ENCODE measurements at places on chromosomes 3 and 15.

GRCh38 chr3:167397826-167398225, 17.7 kb upstream of the ZBBX start:
- no peak for DNase-seq

DNA sequence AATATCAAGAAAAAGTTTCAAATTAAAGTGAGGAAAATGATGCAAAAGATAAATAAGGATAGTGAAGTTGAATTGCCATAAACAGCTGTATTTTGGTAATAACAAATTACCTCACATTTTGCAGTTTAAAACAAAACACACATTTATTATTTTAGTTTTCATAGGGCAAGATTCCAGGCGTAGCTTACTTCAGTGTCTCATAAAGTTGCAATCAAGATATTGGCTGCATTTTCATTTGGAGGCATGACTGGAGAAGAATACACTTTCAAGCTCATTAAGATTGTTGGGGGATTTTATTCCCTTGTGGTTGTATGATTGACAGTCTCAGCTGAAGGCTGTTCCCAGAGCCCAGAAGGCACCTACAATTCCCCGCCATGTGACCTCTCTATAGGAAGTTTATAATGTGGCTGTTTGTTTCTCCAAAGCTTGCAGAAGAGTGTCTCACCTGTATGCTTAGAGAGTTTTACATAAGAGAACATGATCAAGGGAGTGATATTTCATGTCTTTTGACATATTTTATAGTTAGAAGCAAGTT, 151.4 kb downstream of the OTOL1 start:
- DNase-seq = no peak

DNA sequence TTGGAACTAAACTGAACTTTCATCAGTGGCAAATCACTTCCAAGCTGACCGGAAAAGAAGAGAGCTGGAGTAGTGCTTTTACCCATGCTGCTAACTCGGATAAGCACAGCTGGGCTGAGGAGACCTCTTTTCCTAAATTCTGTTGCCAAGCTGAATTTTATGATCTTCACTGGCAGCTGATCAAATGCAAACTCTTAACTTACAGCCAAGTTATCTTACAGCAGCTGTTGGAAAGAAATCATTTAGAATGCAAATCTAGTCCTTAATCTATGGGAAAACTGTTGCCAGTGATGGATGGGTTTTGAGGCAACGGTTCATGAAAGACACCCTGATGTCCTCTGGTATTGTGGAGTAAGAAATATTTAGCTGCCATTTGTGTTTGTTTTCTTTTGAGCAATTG, 216.5 kb downstream of the ZNF385D start:
- no peak for DNase-seq

- no peak for DNase-seq
Observed at GRCh38 chr3:8405144-8405543, 96.5 kb upstream of the LMCD1 start.

DNA sequence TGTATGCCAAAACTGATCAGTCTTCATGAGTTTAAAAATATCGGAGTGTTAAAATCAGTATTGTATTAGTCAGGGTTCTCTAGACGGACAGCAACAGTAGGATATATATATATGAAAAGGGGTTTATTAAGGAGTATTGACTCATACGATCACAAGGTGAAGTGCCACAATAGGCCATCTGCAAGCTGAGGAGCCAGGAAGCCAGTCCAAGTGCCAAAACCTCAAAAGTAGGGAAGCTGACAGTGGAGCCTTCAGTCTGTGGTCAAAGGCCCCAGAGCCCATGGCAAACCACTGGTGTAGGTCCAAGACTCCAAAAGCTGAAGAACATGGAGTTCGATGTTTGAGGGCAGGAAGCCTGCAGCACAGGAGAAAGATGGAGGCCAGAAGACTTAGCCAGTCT, 391.0 kb upstream of the CADM2 start:
- no peak for DNase-seq

- DNase-seq = no peak
Observed at GRCh38 chr3:75015280-75015679, 400.8 kb upstream of the CNTN3 start.

DNA sequence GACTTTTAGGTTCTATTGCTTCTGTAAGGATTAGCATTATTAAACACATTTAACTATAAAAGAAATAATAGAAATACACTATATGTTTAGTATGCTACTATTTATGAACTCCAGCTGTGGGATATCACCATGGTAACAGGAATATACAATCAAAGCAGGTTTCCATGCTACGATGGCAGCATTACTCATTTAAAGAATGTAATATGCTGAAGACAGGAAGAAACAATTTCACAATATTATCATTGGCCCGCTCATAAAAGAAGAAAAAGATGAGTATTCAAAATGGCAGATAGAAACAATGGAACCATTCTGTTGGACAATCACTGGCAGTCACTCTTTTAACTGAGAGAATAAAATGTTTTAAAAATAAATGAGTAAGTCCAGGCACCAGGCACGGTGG, 153.4 kb downstream of the CBLB start:
- DNase-seq = no peak

GRCh38 chr3:42012383-42012934, 50.6 kb upstream of the ULK4 start:
- no peak for DNase-seq

DNA sequence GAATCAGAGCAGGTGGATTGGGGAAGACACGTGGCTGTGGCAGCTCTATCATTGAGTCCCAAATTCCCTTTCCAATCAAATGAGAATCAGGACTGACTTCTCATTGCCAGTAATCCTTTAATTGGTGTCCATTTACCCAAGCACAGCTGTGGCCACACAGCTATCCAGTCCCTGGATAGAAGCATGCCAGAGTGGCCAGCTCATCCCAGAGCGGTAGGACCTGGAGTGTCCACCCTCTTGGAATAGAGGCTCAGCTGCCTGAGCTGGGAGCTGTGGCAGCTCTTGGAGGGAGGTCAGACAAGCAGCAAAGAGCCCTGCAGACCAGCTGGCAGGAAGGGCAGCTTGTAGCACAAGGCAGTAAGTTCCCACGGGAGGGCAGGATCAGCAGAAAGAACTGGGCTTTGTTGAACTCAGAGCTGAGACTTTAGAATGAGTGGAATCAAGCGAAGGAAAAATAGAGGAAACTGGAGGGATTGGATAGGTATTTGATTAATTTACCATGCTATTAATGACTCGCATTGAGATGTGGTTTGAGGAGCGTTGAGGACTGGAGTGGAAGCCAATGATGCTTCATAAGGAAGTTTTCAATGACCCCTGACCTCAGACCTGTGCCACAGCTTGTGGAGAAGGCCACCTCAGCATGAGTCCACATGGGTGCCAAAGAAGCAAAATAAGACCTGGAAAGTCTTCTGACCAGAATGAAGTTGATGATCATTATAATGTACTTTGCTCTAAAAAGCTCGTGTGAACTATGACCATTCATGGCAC, 6.9 kb upstream of the ALPK3 start:
- DNase-seq = no peak

- DNase-seq = no peak
Observed at GRCh38 chr15:79427781-79428598, 4.1 kb upstream of the MINAR1 start.

DNA sequence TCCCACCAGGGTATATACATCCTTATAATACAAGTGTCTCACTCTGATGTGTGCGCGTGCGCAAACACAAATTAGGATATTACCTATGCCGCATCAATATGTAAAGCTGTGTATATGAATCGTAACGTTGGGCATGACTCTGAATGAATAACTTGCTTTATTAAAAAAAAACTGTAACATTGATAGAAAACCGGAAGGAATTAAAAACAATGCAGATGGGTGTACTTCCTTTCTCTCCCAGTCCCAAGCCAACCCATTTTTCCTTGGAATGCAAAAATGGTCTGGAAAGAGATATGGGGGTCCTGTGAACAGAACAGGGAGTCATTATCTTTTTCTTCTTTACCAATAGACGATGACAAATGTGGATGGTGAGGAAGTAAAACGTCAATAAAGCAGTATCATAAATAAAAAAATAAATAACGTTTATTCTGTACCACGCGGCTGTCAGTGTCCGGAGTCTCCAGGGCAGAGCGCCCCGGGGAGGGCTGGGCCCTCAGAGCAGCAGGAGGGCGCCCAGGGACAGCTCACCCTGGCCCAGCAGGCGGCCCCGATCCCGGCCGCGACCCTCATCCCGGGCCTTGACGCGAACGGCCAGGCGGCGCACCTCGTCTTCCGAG, 1.6 kb downstream of the C2CD4B start:
- no peak for DNase-seq

- DNase-seq = peak; percentile 45
Observed at GRCh38 chr15:93929375-93930094, 301.8 kb upstream of the MCTP2 start.

DNA sequence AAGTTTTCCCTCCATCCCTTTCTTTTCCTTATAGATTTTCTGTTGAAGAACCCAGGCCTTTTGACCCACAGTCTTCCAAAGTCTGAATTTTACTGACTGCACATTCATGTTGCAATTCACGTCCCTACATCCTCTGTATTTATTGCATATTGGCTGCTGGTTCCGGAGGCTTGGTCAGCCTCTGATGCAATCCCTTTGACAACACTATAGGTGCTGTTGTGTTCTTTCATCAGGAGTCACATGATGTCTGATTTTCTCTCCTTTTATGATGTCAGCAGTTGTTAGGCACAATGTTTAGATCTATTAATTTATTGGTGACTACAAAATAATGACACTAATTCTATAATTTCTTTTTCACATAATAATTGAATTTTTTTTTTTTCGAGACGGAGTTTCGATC, 8.7 kb downstream of the CYP1A1 start:
- no peak for DNase-seq

DNA sequence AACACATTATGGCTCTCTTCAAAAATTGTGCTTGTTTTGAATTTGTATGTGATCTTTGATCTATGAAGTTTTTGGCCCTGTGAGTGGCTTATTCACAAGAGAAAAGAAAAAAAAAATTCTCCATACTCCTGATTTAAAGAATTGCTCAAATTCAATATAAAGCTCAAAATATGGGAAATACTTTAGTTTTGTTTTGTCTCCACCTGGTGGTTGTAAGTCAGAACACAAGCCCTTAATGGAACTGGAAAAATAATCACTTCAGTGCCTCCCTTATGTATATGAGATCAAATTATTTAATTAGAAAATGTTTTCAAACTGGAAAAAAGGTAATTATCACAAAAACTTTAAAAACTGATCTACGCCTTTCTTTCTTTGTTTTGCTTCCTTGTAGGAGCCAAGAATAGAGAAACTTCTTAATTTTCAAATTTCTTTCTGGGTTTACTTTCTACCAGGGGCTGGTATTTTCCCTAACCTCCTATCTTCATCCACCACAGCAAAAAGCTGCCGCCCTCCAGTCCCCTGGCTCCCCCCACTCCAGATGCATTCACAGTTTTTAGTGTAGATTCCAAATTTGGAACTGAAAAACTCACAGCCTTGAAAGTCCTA, 50.6 kb downstream of the SERP1 start:
- peak; percentile 55 for DNase-seq

GRCh38 chr3:154034797-154035330, 86.3 kb upstream of the ARHGEF26 start:
- no peak for DNase-seq

DNA sequence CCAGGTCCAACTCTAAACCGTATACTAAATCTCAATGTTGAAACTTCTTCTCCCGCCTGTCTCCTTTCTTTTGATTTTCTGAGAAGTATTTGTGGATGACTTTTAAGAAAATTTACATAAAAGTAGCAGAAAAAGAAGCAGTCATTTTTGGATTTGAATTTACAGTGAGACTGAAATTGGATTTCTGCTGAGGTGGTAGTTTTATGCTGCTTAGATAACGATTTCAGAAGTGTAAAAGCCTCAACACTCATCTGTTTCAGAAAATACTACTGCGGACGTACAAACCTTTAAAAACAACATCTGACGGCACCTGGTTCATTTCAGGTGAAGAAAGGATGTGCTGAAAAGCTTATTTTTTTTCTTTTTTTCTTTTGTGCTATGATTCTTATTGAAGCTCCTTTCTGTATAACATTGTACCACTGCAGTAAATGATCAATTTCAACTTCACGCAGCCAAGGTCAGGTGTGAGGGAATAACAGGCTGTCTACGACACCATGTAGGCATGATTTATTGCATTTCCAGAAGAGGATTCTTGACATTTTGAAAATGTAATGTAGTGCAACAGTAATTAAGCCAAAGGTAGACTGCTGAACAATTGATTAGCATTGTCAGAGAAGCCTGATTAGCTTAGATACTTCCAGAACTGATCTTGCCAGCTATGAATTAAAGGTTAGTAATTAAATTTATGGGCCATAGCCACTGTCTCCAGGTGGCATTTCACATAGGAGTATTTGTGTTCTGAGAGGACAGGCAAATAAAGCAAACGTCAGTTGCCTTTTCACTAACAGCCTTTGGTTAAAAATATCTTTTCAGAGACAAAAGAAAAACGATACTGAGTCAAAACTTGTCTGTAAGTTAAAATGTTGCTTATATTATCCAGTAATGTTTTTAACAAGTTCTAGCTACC, 134.6 kb upstream of the KBTBD8 start:
- DNase-seq = no peak

DNA sequence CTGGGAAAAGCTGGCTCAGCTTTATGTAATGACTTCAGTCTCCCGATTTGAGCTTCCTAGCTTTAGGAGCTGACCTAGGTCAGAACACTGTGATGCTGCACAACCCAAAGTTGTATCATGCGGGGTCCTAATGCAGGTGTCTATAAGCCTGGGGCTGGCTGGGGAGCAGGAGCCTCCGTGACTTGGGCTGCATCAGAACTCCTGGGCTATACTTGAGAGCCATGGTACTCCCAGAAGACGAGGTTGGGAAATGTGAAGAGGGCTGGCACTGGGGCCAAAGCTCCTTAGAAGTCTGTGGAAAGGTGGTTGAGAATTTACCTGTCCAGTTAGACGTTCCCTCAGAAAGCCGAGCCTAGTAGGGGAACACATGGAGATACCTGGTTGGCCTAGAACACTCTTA, 57.0 kb downstream of the BSN start:
- DNase-seq = no peak

GRCh38 chr15:99142562-99142961, 37.7 kb downstream of the SYNM start:
- no peak for DNase-seq
